T-cell (primary cell): ENCODE measurements at places on chromosomes 7 and 10. TPM values are rescaled to one million over a fixed set of nuclear protein-coding genes. Genes with fewer than 3 reads are reported as not detected.

Gene ATP5F1C
- total RNA-seq, result 107 TPM

Gene NRP1
- total RNA-seq, result 0.62 TPM

Gene EIF3A
- total RNA-seq, result 124 TPM

DNA sequence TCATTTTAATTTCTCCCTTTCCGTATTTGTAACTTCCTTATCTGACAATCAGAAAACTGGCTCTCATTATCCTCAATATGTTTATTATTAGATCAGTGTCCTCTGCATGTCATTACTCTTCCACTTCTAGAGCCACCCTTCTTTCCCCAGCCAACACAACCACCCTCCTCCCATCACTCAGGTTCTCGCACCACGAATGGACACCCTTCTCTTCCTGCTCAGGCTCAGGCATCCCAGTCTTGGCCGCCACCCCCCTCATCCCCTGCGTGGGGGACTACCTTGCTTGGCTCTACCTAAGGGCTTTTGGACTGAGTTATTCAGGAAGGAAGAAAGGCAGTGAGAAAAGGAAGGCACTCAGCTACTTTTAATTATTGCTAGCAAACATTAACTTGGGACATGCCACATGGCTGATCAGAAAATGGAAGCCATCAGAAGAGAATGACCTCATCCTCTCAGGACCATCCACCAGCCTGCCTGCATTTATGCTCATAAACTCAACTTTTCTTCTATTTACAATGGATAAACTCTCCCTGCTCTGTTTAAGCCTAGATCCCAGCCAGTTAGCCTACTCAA is 199.9 kb upstream of the PLXNA4 start:
- H3K36me3 ChIP-seq, result peaks cover 2% of the 10 kb centered on the region
- no peak overlapping the region for H3K4me3 ChIP-seq
- H3K4me1 ChIP-seq, result peaks cover 3% of the 10 kb centered on the region
- no peak overlapping the region for H3K27ac ChIP-seq
- no peak for DNase-seq
- peaks cover 9% of the 10 kb centered on the region for H3K27me3 ChIP-seq

DNA sequence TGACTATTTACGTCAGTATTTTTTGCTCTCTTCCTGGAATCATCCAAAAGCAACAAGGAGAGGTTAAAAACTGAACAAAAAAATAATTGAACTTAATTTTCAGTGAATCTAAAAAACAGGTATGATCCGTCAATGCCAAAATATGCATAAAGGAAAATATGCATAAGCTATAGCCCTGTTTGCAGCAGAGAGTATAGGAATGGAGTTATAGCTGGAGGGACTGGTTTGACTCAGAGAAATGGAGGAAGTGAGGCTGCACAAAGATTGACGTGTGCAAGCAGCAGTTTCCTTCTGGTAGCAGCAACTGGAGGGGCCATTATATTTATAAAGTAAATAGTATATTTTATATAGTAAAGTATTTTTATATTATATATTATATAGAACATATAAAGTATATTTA is 37.1 kb downstream of the GNG11 start:
- no peaks in the 10 kb centered on the region for H3K36me3 ChIP-seq
- no peaks in the 10 kb centered on the region for H3K27me3 ChIP-seq
- H3K27ac ChIP-seq, result no peak overlapping the region
- no peaks in the 10 kb centered on the region for H3K4me1 ChIP-seq
- no peak for DNase-seq
- H3K4me3 ChIP-seq, result no peak overlapping the region

- no peak overlapping the region for H3K4me3 ChIP-seq
- H3K4me1 ChIP-seq, result peaks cover 15% of the 10 kb centered on the region
- no peaks in the 10 kb centered on the region for H3K36me3 ChIP-seq
- DNase-seq, result no peak
Observed at GRCh38 chr7:112933598-112933997, 143.4 kb upstream of the TMEM168 start.

- no peaks in the 10 kb centered on the region for H3K27me3 ChIP-seq
- no peak overlapping the region for H3K27ac ChIP-seq
- no peaks in the 10 kb centered on the region for H3K36me3 ChIP-seq
- H3K4me3 ChIP-seq, result no peak overlapping the region
- no peak for DNase-seq
- H3K4me1 ChIP-seq, result no peaks in the 10 kb centered on the region
Observed at GRCh38 chr7:33422141-33422540, 292.8 kb downstream of the BBS9 start.

GRCh38 chr7:116354546-116355423 is 144.4 kb downstream of the TES start:
- H3K4me1 ChIP-seq, result no peaks in the 10 kb centered on the region

DNA sequence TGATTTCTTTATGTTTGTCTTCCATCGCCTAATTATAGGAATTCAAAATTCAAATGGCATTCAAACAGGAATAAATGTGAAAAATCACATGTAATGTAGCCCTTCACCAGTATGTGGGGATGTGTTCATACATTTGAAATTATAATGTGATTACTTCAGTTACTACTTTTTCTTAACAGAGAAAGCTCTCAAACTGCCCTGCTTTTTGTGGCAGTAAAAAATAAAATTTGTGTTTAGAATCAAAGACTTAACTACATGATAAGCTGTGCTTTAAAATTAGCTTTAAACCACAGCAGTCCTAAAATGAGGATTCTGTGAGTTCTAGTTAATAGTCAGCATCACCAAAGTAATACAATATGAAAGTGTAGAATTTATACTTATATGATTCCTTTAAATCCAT is 7.8 kb upstream of the HERC4 start:
- H3K4me1 ChIP-seq, result no peaks in the 10 kb centered on the region
- no peaks in the 10 kb centered on the region for H3K36me3 ChIP-seq
- no peak overlapping the region for H3K27ac ChIP-seq
- peaks cover 7% of the 10 kb centered on the region for H3K27me3 ChIP-seq
- no peak overlapping the region for H3K4me3 ChIP-seq

DNA sequence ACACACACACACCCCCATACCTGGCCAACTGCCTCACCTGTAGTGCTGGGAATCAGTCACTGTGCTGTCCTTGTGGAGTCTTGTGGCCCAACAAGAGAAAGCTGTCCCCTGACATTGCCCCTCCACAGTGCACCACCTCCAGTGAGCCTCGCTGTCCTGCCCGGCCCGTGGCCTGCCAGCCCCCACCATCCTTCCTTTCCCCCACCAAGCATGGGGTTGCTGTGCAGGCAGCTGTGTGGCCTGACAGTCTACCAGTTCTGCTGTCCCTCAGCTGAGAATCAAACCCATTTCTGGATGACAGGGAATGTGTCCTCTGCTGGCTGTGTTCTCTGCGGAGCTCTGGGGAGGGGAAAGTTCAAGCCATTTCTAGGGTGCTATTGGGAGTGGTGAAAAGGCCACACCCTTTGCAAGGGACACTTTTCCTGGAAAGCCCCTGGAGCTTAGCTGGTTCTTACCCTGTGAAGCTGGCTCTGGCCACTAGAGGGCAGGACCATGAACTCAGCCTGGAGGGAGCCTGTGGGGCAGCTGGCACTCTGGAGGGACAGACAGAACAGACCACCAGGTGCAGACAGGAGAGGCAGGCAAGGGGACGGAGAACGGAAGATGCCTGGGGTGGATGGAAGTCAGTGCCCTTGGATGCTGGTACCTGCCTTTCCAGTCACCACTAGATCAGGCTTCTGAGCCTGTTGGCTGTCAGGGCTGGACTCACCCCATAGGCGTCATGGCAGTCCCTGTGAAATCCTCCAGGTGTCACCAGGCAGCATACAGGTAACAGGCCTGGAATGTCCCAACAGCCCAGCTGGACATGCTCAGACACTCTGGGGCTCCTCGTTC is 10.5 kb upstream of the MTPAP start:
- H3K4me1 ChIP-seq, result peaks cover 6% of the 10 kb centered on the region
- DNase-seq, result peak; percentile 39
- H3K36me3 ChIP-seq, result no peaks in the 10 kb centered on the region
- peaks cover 35% of the 10 kb centered on the region for H3K27me3 ChIP-seq
- no peak overlapping the region for H3K4me3 ChIP-seq
- no peak overlapping the region for H3K27ac ChIP-seq

GRCh38 chr10:61897671-61898434 is 3.6 kb upstream of the ARID5B start:
- no peak overlapping the region for H3K27ac ChIP-seq
- peak overlapping the region; percentile 29 for H3K4me3 ChIP-seq
- no peaks in the 10 kb centered on the region for H3K27me3 ChIP-seq
- H3K4me1 ChIP-seq, result peaks cover 16% of the 10 kb centered on the region
- peak; percentile 23 for DNase-seq

- peak; percentile 86 for DNase-seq
- H3K36me3 ChIP-seq, result peaks cover 4% of the 10 kb centered on the region
- H3K27me3 ChIP-seq, result no peaks in the 10 kb centered on the region
- peak within 1 kb of the TSS; percentile 80 for H3K4me3 ChIP-seq
Observed at GRCh38 chr7:91880413-91881241, at the start of gene MTERF1. TSS of gene MTERF1 (minus strand) at chr7:91880702. CDS start at chr7:91880083, 619 bp downstream.

- no peak for DNase-seq
- H3K27me3 ChIP-seq, result peaks cover 24% of the 10 kb centered on the region
- H3K36me3 ChIP-seq, result no peaks in the 10 kb centered on the region
- H3K4me3 ChIP-seq, result no peak overlapping the region
- H3K4me1 ChIP-seq, result no peaks in the 10 kb centered on the region
- no peak overlapping the region for H3K27ac ChIP-seq
Observed at GRCh38 chr10:122033224-122033926, 44.4 kb downstream of the TACC2 start.
